T-helper 2 cell (primary cell): ENCODE measurements at places on chromosomes 11 and 22.

DNA sequence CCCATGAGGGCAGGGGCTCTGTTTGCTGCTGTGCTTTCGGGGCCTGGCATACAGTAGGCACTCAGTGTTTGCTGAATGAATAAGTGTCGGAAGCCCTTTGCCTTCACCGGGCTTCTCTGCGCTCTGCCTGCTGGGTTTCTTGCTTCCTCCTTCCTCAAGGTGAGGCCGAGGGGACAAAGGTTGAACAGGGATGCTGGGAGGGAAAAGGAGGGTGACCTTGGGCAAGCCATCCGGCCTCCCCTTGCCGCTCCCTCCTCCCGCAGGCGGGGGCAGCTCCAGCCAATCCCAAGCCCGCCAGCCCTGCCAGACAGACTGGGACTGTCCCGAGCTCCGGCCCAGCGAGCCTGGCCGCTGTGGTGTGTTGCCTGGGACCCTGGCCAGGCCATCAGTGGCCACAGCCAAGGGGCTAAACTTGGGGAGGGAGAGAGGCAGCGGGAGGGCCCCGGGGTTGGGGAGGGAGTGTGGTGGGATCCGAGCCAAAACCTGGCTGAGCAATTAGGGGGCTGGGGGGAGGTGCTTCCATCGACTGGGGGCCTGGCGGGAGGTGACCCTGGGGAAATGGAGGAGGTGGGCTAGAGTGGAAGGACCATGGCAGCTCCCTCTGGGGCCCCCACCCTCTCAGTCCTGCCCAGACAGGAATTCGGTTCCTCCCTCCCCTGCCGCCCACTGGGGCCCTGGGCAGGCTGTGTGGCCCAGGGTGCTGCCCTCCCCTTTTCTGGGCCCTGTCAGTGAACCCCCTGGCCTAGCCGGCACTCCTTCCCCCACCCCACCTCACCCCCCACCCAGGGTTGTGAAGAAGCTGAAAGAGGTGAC is 3.4 kb upstream of the RCOR2 start:
- no peak for DNase-seq

DNA sequence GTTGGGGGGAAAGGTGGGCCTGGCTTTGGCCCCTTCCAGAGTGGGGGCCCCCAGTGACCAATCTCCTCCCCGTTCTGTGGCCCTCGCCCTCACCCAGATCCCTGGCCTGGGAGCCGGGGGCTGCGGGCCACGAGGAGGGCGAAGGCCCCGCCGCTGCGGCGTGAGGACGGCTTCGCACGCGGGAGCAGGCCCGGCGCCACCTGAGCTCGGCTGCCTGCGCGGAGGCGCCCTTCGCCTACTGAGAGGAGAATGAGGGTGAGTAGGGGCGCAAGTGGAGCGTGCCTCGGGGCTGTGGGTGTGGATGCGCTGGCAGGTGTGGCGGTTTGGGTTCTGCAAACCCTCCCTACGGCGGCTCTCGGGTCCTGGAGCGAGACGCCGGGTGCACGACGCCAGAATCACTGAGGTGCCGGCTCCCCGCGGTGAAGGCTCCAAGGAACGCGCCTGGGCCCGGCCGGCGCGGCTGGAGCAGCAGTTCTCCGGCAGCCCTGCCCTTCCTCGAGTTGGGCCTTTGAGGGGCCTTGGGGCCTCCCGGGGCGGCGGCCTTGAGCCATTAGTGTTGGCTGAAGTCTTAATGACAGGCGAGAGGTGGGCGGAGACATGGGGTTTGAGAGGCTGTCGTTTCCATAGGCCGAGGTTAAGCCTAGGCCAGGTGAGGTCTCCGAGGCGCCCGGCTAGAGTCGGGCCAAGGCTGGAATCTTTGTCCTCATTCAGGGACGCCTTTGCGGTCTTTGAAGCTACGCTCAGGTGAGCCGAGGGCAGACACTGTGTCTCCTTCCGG is 65.3 kb downstream of the CTTN start:
- no peak for DNase-seq

GRCh38 chr11:39571081-39571480 is 1888.4 kb downstream of the LRRC4C start:
- no peak for DNase-seq

DNA sequence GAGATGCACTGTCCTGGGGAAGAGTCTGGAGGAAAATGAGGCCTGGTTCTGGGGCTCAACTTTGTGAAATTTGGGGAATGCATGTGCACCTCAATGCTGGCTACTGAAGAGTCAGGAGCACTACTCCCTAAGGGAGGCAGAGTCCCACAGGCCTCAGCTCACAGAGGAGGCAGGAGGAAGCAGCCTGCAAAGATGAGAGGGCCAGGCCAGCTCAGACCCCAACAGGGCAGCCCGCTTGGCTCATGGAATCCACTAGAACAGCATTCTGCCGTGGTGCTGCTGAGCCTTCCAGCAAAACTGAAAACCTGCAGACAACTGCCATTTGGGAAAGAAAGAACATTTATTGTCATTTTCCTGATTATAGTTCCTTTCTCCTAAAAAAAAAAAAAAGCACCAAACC is 300.5 kb downstream of the CTTN start:
- no peak for DNase-seq

- DNase-seq = peak; percentile 20
Observed at GRCh38 chr22:31346733-31347250, 646 bp upstream of the PATZ1 start.

GRCh38 chr11:95461858-95462257 is 230.9 kb upstream of the SESN3 start:
- no peak for DNase-seq

- DNase-seq = no peak
Observed at GRCh38 chr11:95584180-95584579, 205.4 kb downstream of the FAM76B start.

DNA sequence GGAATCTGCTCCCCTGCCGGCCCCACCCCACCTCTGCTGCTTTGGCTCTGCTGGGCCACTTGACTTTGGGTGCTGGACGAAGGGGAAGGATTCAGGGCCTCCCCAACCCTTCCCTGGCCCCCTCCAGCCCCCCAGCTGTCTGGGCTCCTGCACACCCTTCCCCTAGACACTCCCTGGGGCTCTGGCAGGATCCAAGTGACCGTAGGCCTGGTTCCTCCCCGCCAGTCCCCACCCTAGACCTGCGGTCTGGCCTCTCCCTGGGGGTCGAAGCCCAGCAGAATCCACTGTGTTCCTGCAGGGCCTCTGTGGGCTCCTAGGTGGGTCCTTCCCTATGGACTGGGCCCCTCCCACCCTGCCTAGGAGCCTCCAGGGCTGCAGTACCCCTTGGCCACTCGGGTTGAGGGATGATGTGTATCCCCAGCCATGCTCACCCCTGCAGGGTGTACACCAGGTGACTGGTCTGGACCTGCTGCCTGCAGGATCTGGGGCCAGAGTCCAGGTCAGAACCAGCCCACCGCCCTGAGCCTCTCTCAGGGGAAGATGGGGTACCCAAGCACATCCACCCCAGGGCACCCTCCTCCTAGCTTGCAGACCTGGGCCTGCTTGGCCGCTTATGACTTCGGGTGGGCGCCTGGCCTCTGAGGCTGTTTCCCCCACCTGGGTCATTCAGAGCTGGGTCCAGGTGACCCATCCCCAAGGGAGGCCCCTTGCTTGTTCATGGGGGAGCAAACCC is 5.6 kb downstream of the PIM3 start:
- no peak for DNase-seq

DNA sequence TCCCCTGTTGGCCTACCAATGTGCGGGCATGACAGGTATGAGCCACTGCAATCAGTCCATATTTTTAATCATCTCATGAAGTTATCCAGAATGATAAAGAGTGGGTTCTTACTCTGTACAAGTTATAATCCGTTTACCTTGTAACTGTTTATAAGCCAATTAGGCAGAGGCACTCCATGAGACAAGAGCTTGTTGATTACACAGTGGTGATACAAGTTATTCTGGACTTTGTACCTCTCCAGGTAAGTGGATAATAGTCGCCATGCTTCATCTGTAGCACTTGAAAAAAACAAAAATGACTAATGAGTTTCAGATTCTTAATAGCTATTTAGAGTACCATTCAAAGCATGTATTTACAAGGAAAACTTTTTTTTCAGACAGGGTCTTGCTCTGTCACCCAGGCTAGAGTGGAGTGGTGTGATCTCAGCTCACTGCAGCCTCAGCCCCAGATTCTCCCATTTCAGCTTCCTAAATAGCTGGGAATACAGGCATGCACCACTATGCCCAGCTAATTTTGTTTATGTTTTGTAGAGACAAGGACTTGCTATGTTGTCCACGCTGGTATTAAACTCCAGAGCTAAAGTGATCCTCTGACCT is 17.7 kb upstream of the FNBP4 start:
- no peak for DNase-seq

GRCh38 chr11:35098855-35099254 is 40.1 kb upstream of the CD44 start:
- no peak for DNase-seq

- DNase-seq = no peak
Observed at GRCh38 chr11:116472651-116473050, 300.1 kb downstream of the BUD13 start.

- DNase-seq = no peak
Observed at GRCh38 chr22:38204784-38205183, 3.0 kb downstream of the MAFF start.

- no peak for DNase-seq
Observed at GRCh38 chr11:68160100-68160695, 39.0 kb upstream of the CHKA start.

DNA sequence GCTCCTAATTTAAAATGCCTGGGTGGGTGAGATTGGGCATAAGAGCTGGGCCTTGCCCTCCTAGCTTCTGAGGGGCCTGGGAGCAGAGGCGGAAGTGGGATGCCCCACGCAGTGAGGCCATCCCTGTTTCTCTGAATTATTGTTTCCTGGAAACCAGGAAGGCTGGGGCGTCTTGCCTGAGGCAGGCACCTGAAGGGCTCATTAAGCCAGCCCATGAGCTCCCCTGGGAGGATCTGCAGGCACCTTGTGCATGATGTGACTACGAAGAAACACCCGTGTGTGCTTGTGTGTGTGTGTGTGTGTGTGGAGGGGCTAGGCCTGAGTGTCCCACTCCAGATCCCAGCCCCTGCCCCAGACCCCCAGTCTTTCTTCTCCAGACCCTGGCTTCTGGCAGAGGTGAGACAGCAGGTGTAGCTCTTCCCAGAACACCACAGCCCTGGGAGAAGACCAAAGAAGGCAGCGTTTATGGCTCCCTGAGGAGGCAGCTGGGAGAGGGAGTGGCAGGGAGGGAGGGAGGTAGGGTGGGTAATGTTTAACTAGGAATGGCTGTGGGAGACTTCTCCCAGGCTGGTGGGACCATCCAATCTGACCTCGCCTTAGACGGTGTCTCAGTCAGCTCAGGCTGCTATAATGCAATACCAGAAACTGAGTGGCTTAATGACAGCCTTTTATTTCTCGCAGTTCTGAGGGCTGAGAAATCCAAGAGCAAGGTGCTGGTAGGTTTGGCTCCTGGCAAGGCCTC is 2.1 kb upstream of the BATF2 start:
- no peak for DNase-seq

- no peak for DNase-seq
Observed at GRCh38 chr11:121575250-121575962, 122.6 kb upstream of the SORL1-AS1 start.

DNA sequence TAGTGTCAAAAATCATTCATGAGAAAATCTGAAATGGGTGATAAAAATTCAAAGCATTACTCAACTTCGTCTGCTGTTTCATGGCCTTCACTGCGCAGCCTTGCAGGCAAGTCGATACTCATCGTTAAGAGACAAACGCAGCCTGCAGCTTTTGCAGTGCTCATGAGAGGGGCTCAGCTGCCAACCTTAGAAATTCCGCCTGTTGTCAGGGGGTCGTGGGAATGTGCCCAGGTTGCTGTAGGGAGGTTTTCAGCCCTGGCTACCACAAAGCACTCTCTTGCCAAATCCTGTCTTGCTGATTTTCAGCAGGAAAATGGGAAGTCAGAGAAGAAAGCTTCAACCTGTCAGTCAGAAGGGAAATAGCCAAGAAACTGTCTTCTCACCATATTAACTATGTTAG is 25.4 kb upstream of the GRAMD1B start:
- DNase-seq = no peak

DNA sequence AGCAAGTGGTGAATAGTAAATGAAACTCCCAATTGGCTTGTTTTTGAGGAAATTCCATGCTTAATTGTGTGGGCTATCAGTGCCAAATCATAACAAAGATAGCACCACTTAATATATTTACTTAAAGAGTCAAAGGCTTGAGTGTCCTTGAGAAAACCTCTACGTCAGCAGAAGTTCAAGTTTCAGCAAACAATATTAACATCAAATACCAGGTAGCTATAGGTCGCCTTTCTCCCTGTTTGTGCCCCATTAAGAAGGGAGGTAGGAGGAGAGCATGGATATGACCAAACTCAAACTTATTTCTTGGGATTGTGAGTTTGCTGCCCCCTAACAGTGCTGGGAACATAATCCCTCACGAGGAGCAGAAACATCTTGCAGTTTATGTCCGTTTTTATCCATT is 105.6 kb upstream of the SYN3 start:
- DNase-seq = no peak

- DNase-seq = no peak
Observed at GRCh38 chr11:9489080-9489765, 28.4 kb downstream of the ZNF143 start.

DNA sequence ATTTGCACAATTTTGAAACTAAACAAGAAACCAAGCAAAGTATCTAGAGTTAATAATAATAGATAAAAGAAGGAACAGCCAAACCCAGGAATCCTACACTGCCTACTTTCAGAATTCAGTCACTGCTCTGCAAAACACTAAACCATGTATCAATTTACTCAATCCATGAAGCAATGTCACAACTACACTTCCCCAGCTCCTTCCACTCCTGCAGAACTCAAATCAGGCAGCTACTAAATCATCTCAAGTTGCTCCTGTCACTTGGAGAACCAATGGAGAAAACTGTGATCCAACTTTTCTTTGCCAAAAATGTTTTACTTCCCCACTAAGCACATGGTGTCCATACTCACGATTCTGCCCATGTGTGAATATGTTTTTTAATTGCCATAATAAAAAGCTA is 24.9 kb upstream of the C11orf58 start:
- DNase-seq = no peak

GRCh38 chr22:38414009-38414395 is 41.0 kb downstream of the KCNJ4 start:
- DNase-seq = no peak

DNA sequence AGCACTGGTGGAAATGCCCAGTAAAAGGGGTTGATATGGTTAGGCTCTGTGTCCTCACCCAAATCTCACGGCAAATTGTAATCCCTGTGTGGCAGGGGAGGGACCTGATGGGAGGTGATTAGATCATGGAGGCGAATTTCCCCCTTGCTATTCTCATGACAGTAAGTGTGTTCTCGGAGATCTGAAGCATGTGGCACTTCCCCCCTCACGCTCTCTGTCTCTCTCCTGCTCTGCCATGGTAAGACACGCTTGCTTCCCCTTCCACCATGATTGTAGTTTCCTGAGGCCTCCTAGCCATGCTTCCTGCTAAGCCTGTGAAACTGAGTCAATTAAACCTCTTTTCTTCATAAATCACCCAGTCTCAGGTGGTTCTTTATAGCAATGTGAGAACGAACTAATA is 37.4 kb downstream of the PACSIN2 start:
- DNase-seq = no peak

- DNase-seq = no peak
Observed at GRCh38 chr11:63448646-63449045, 42.3 kb downstream of the PLAAT5 start.

GRCh38 chr22:44200855-44201550 is 20.3 kb downstream of the PARVG start:
- no peak for DNase-seq
